ENCODE measurements at places on chromosomes 5 and 9.

DNA sequence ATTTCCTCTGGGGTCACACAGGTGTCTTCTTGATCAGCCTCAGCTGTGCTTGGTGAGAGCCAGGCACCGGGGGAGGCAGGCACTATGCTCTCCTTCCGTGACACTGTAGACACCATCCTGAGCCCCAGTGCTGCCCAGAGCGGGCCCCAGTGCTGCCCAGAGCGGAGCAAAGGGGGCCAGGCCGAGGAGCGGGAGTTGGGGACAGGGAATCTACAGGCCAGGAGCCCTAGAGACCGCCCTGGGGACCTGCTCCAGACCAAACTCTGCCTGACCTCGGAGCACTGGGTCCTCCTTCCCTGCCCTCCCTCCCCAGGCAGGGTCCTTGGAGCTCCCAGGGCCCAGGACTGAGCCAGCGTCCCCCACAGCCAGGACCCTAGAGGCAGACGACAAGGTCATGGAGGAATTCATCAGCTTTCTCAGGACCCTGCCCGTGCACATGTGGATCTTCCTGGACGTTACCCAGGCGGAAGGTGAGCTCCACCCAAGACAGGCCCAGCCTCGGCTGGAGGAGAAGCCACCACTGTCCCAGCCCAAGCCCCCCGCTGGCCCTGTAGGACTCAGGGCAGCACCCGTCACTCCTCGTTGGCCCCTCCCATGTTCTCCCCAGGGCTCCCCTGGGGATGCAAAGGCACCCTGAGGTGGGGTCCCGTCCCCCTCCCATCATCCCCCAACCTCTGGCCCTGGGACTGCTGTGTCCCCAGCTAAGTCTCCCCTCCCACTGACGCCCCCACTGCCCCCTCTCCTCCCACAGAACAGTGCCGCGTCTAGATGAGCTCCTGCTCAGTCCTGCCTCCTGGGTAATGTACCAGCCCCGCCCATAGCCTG, 30.2 kb downstream of the PAEP start:
- DNase-seq = no peak

DNA sequence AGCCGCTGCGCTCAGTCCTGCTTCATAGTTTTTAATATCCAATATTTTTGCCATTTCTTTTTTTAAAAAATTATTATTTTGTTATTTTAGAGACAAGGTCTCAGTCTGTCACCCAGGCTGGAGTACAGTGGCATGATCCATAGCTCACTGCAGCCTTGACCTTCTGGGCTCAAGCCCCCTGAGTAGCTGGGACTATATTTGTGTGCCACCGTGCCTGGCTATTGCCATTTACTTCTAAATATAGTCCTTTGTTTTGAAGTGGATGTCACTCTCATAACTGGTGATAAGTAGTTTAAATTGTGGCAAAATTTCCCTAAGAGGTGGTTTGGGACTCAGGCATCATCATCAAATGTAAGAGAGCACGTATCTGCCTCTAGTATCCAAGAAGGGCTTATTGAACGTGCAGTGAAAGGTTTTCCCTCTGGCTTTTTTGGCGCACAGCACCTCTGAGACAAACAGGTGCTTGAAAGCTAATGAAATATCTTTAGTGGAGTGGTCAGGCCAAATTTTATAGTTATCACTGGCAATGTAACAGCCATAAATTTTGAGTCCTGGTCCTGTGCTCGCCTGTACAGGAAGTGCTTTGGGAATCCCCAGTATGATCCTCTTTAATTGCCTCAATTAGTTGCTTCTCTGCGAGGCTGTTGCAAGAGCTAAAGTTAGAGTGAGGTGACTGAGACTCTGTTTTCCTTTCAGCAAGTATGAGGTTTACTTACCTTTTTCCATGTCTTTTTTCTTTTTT, 14.8 kb downstream of the STXBP1 start:
- no peak for DNase-seq

GRCh38 chr9:4490705-4491625, 697 bp downstream of the SLC1A1 start:
- no peak for DNase-seq

DNA sequence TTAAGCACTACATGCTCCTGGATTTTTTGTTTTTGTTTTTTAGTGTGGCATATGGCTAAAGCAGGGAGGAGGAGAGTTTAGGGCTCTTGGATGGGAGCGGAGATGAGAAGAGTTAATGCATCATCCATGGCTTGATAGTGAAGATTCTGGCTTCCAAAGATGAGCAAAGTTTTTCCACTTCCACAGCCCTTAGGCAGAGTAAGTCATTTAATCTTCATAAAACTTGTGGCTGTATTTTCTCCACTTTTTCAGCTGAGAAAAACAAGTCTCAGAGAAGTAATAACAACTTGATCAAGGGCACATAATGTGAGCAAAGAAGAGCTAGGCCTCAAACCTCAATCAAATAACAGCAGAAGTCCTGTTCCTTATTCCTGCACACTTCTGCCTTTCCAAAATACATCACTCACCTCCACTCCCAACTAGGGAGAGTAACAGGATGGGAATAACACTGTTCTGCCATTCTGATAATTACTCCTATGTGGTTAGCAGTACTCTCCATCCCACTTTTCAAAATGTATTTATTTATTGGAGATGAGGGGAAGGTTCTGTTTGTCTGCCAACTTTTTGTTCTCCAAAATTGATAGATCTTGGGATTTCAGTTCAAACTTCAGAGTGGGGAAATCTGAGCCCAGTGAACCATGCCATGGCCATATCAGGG, 53.7 kb upstream of the DPYSL3 start:
- no peak for DNase-seq

DNA sequence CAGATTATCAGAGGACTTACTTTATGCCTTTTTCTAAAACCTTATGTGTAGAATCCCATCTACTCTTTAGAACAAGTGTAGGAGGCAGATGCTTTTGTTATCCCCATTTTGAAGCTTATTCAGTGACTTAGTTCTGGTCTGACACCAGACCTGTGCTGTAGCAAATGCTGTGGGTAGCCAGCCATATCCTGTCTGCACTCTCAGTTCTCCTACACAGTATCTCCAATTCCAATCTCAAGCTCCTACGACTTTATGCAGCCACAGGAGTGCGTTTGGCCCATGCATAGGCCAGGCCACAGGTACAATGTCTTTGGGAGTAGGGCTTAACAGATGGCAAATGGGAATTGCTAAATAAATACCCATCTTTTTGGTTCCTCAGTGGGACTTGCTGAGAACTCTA, 292.6 kb downstream of the MCTP1 start:
- DNase-seq = no peak

DNA sequence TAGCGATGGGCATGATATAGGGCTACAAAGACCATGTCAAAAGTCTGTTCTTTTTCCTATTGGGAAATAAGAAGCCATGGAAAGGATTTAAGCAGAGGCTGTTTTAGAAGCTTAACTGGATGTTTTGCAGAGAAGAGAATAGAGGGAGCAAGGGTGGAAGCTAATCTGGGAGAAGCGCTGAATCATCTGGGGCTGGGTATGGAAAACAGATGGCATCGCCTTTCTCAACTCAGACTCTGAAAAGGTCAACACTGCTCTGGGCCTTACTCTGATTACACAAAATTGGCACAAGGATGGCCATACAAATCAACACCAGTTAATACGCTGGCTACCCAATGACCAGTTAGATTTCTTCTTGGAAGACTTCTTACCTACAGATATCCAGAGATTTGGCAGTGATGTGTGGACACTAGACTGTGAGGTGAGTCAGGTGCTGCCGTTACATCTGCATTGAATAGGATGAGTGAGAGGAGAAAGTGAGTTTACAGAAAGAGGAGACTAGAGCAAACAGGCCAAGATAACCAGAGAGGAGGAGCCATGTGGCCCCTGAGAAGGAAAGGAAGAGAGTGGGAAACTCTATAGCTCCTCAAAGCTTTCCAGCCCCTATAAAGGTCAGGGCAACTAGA, 6.2 kb upstream of the TCERG1 start:
- DNase-seq = no peak

GRCh38 chr9:19231126-19231903, 822 bp downstream of the DENND4C start:
- no peak for DNase-seq

GRCh38 chr9:95508242-95508967, 8.4 kb downstream of the PTCH1 start:
- no peak for DNase-seq

- no peak for DNase-seq
These were observed 102.4 kb downstream of the ROR2 start for GRCh38 chr9:91847581-91848091.

GRCh38 chr5:154324033-154324432, 121.8 kb upstream of the SAP30L start:
- no peak for DNase-seq

DNA sequence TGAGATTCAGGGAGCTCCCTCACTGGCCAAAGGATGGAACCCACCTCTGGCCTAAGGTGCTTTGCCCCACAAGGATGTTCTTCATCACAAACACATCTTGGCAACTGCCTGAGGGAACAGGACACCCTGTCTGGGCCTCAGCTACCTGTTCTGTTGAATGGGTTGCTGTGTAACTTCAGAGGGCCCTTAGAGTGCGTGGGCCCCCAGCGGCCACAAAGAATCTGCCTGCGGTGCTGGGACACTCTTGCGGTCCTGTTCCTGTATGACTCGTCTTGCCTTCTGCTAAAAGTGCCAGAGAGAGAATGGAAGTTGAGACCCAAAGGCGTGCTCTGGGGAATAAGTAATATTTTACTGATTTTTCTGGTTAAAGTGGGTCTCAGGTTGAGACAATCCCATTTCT, 14.1 kb upstream of the RPL26L1 start:
- DNase-seq = no peak

DNA sequence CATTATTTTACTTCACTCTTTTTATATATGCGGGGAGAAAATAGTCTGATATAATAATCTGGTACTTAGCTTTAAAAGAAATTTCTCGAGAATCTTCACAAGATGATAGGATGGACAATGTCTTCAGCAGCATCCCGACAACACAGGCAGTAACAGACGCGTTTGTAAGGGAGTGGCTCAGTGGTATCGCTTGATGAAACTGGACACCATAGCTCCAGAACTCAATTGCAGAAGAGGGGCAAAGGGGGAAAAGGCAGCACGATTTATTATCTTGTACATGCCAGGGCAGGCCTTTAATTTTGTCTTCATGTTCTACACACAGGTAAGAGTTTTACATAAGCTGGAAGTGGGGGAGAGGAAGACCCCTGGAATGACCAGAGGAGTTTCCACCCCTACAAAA, 15.7 kb downstream of the IL4 start:
- DNase-seq = no peak

- DNase-seq = no peak
These were observed 164.0 kb upstream of the CCDC152 start for GRCh38 chr5:42592401-42593140.
